ENCODE measurements at places on chromosomes 16 and 17. TPM values are rescaled to one million over a fixed set of nuclear protein-coding genes. Genes with fewer than 3 reads are reported as not detected.

DNA sequence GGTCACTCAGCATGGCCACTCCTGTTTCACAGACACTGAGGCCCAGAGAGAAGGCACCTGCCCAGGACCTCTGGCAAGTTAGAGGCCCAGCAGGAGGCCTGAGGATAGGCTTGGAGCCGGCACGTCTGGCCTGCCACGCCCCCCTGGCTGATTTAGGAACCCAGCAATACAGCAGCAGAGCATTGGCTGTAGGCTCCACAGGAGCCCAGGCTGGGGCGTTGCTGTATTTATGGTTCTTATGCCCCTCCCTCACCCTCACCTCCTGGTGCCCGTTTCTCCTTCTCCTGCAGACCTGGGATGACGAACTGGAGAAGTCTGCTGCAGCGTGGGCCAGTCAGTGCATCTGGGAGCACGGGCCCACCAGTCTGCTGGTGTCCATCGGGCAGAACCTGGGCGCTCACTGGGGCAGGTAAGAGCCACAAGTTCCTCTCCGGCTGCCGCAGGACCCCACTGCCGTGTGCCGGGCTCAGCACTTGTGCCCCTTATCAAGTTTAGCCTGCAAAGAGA, 25.8 kb downstream of the CRISPLD2 start:
- no peak for DNase-seq

DNA sequence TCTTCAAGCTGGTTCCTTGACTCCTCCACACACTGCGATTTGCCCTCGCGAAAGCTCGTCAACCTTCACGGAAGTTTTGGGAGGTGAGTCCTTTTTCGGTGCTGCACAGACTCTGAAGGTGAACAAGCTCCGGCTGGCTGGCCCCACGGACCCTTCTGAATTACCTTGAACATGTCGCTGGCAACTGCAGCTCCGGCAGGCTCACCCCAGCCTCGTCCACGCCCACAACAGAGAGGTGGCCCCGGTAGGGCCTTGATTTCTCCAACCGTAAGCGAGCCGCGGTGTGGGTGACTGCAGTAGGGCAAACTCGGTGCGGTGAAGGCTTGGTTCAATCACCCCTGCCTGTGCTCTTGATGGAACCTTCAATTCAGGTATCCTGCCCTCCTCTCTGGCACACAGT, 1020.7 kb upstream of the GOT2 start:
- DNase-seq, result no peak

Gene SLFN13
- 23.6 TPM for polyA plus RNA-seq

DNA sequence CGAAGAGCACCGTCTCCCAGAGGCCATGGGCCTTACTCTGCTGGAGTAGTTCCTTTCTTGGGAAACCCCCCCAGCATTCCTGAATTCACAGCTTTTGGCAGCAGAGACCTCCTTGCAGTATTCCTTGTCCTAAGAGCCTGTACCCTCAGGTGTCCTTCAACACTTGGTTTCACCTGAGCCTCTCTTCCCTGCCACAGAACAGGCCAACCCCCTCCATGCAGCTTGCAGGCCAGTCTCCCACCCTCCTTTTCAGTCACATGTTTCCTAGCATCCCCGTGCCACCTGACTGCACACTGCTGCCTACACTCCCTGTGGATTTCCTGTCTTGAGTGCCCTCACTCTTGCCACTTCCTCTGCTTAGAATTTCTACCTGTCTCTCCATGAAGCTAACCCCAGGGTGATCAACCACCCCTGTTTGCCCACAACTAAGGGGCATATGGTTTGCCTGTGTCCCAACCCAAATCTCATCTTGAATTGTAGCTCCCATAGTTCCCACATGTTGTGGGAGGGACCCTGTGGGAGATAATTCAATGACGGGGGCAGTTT, 65.5 kb downstream of the DYNLRB2 start:
- no peak for DNase-seq

DNA sequence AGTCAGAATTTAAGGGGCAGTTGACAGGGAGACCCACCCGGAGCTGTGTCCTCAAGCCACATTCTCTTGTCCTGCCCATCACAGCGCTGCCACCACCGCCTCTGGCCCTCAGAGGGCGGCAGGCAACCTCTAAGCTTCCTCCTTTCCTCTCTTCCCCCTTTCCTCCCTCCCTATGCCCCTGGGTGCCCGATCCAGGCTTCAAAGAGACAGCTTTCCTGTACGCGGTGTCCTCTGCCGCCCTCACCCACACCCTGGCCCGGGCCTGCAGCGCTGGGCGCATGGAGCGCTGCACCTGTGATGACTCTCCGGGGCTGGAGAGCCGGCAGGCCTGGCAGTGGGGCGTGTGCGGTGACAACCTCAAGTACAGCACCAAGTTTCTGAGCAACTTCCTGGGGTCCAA, 23.5 kb downstream of the WNT9B start:
- DNase-seq, result no peak

GRCh38 chr17:43114151-43114552, 11.0 kb downstream of the BRCA1 start:
- DNase-seq, result no peak

DNA sequence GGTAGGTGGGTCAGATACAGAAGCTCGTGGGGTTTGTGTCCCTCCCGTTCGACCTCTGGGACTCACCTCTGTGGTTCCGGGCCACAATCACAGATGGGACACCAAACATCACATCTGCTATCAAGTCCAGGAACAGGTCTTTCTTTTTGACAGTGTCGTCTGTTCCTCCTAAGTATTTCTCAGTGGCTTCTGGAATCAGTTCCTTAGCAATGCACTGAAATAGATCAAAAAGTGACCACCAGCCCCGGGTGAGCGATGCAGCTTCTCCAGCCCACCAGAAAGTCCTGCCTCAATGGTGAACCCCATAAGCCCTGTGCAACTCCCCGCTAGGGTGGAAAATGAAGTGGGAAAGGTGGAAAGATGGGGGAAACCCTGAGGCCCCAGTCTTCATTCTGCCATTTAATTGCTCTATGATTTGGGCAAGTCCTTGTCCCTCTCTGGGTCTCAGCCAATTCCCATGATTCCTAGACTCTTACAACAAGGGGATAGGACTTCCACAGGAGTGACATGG, 22.4 kb downstream of the CES1 start:
- no peak for DNase-seq

GRCh38 chr16:85614338-85615013, 1.4 kb downstream of the GSE1 start:
- no peak for DNase-seq

GRCh38 chr16:54030451-54030850, 256.1 kb downstream of the IRX3 start:
- no peak for DNase-seq

GRCh38 chr17:32161029-32161428, 18.7 kb downstream of the RHOT1 start:
- DNase-seq, result no peak

- no peak for DNase-seq
Measured at GRCh38 chr17:21231533-21231932, 17.6 kb upstream of the TMEM11 start.

Gene FBXO39
- polyA plus RNA-seq, result 0.32 TPM

Gene PLA2G10
- 0.21 TPM for polyA plus RNA-seq

- DNase-seq, result no peak
Measured at GRCh38 chr17:65936013-65936412, 255.9 kb downstream of the CEP112 start.

DNA sequence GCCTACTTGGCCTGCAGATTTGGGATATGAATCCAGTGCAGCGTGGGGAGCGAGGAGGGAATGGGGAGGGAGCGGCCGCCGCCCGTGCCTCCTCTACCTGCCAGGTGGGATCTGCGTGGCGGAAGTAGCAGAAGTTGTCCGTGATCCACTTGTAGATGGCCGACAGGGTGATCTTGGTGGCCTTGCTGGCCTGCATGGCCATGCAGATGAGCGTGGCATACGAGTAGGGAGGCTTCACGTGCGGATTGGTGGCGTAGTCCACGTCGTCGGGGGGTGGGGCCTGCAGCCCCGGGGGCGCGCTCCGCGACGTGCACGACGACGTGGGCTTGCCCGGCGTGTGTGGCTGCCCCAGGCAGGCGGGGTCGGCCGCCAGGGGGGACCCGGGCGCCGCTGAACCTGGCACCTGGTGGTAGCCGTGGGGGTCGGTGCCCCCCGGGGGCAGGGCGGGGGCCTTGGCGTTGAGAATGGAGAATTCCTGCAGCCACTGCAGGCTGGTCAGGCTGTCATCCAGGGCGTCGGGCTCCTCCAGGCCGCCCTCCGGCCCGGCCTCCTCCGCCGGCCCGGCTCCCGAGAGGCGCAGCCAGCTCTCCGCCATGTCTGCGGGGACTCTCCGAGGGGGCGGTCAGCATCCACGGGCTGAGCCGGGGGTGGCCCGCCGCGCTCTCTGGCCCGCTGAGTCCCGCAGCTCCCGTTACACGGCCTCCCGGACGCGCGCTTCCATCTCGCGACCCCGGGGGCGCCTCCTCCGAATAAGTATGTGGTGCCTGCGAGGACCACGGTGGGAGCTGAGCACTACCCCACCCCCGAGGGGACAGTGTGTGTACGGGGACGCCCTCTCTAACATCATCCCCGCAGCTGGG, 1.0 kb downstream of the FOXJ1 start:
- DNase-seq, result no peak

DNA sequence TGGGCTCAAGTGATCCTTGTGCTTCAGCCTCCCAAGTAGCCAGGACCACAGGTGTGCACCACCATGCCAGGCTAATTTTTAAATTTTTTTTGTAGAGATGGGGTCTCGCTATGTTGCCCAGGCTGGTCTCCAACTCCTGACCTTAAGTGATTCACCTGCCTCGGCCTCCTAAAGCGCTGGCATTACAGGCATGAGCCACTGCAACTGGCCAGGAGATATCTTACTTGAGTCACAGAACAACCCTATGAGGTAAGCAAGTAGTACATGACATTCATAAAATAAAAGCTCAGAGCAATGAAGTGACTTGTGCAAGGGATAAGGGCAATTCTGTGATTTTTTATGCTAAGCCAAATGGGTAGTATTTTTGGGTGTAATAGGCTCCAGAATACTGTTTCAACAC, 57.3 kb downstream of the CDC27 start:
- no peak for DNase-seq

GRCh38 chr16:23745263-23745662, 9.6 kb upstream of the CHP2 start:
- DNase-seq, result no peak

Gene SLC16A3
- polyA plus RNA-seq, result 8.0 TPM

Gene CDRT4
- polyA plus RNA-seq, result 3.8 TPM

Gene SALL1
- polyA plus RNA-seq, result 115 TPM

Gene PPP1R27
- polyA plus RNA-seq, result 0.26 TPM

- DNase-seq, result no peak
Measured at GRCh38 chr17:61073131-61073530, 326.5 kb upstream of the TBX2 start.

- no peak for DNase-seq
Measured at GRCh38 chr17:75288770-75289114, 491 bp downstream of the SLC25A19 start.

DNA sequence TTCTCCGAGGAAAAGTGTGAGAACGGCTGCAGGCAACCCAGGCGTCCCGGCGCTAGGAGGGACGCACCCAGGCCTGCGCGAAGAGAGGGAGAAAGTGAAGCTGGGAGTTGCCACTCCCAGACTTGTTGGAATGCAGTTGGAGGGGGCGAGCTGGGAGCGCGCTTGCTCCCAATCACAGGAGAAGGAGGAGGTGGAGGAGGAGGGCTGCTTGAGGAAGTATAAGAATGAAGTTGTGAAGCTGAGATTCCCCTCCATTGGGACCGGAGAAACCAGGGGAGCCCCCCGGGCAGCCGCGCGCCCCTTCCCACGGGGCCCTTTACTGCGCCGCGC, at the start of gene ERBB2:
TSS of gene ERBB2 (plus strand) at position 247 of the 330 bp plus-strand sequence. CDS start 175 bp downstream, outside the sequence.
- no peak for DNase-seq

DNA sequence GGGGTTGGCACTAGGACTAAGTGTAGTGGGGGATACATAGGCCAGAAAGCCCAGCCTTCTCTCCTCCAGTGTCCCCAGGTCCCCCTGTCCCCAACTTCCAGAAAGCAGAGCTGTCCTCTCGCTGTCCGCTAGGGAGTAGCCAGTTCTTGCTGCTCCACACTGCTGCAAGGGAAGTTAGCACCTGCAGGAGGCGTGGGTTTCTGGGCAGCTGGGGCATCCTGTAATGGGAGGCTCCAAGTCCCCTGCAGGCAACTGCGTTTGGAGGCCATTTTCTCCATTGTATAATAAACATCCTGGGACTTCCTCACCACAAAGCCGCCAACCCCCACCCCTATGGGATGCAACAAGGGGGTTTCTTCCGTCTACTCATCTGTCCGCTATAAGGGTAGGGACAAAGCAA, 1.7 kb downstream of the RPRML start:
- DNase-seq, result no peak

DNA sequence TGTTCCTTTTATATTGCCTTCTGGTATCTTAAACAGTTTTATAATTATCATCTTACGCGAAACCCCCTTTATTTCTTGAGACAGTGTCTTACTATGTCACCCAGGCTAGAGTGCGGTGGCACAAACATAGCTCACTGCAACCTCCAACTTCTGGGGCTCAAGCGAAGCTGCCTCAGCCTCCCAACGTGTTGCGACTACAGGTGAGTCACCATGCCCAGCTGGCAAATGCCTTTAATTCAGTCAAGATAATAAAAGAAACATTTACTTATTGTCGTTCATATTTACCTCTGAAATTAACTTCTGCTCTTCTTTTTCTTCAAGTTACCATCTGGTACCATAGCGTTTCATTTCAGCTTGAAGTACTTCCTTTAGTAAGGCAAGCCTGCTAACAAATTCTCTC, 43.9 kb downstream of the FBXL20 start:
- DNase-seq, result no peak

DNA sequence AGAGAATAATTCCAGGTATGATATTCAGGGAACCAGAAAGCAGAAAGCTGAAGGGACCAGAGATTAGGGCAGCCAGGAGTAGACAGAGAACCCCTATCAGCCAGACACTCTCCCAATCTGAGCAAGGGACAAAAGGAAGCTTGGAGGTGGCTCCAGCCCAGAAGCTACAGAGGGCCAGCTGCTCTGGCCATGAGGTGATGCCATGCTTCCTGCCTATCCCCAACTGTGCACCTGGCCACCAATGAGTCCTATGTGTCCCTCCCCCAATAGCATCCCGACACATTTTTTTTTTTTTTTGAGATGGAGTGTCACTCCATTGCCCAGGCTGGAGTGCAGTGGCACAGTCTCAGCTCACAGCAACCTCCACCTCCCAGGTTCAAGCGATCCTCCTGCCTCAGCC, 30.0 kb downstream of the NSMCE1 start:
- no peak for DNase-seq

GRCh38 chr16:77617553-77617952, 104.8 kb upstream of the NUDT7 start:
- DNase-seq, result no peak

Gene PPL
- polyA plus RNA-seq, result 28.7 TPM

Gene PTX4
- polyA plus RNA-seq, result not detected

Gene CPHXL2
- polyA plus RNA-seq, result not detected
